ENCODE measurements at places on chromosomes 1 and 21.

- DNase-seq = no peak
Observed at GRCh38 chr1:12715896-12716437, at the start of gene AADACL3. Gene AADACL3, plus strand, starts transcription at chr1:12716110. Its CDS starts 67 bp downstream, at chr1:12716177.

GRCh38 chr21:38848187-38848609, 42.5 kb downstream of the ETS2 start:
- DNase-seq = peak; percentile 45

DNA sequence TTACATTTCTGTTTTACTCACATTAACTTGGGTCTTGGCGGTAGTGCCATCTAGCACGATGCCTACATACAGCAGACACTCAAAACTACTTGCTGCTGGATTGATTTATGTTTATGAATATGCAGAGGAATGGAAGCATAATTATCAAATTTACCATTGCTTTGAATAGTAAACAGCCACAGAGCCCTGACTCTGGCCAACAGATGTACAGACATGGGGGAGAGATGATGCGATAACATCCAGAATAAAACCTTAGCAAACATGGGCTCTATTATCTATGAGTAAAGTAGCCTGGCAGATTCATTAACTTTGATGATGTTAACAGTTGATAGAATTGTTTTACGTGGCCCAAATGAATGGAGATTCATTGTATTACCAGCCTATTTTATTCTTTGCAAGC, 42.8 kb downstream of the PTGFR start:
- no peak for DNase-seq

GRCh38 chr21:38950435-38951094, 144.8 kb downstream of the ETS2 start:
- DNase-seq = no peak

Data from AG10803 (cell line).